ENCODE measurements at places on chromosomes 12 and 14.
A peak's percentile ranks its signal among the peaks of the same experiment; 100 is the strongest.

- no peak for DNase-seq
Measured at GRCh38 chr12:5097786-5098185, 54.1 kb downstream of the KCNA5 start.

- no peak for DNase-seq
Measured at GRCh38 chr14:68643673-68644072, 149.2 kb downstream of the ZFP36L1 start.

GRCh38 chr12:13258197-13258596 lies 61.7 kb downstream of the EMP1 start:
- DNase-seq, result no peak

DNA sequence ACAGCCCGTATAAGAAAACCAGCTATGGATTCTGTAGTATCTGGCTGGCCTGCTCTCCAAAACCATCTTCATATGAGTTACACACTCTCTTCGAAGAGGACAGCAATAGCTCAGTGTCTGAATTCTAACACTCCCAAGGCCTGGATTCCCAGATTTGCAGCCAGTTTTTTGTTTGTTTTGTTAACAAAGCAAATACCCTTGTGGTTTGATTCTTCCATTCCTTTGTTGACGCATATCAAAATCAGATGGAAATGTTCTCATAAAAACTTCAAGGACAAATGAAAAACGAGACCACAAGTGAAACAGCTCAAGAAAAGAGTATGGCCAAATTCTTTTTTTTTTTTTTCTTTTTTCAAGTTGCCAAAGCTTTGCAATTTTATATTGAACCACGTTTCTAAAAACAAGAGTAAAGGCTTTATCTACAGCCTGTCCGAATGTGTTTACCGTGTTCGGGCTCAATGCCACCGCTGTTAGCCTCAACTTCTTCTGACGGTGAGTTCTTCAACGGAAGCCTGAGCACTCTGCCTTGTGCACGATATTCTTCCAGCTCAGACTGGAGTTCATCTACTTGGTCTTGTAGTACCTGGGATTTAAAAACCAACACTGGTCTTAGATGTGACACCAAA lies 67.5 kb downstream of the NIN start:
- DNase-seq, result no peak

- no peak for DNase-seq
Measured at GRCh38 chr14:101844219-101844618, 82.7 kb downstream of the PPP2R5C start.

DNA sequence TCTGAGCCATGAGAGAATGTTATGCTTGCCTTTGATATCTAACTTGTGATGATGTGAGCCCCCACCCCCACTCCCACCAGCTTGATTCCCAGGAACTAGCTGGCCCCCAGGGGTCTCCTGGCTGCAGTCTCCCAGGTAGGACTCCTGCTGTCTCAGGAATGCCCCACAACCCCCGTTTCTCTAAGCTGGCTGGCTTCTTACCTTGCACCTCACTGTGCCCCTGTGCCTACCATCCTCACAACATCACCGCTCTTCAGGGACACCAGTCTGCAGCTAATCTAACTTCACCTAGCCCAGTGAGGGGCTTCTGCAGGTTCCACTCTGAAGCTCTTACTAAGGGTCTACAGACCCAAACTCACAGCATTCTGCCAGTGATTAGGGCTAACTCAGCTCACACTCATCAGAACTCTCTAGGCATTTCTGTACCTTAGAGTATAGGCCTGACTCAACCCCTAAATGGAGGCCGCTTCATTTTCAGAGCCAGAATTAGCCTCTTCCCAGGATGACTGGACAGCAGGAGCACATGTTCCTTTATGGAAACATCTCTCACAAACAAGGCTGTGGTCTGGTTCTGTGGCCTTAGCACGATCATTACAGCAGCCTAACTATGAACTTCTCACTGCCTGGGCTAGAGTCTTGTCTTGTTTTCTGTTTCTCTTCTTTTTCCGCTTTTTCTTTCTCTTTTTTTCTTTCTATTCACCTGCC lies 72.8 kb upstream of the IFNG-AS1 start:
- no peak for DNase-seq

DNA sequence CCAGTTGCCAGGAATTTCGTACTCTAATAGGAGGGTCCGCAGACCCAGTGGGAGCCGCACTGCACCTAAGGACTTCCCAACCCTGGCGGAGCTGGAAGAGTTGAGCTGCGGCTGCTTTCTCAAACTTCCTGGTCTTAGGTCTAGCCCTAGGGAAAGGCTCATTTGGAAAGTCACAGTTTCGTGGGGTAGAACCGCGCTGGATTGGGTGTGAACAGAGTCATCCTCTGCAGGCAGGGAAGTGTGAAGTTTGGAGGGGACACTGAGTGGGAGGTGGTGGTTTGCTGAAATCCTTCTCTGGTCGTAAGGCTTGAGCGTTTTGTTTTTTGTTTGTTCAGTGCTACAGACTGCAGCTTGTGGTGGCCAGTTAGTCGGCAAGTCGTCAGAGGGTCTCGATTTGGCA lies 18.8 kb downstream of the PRKAB1 start:
- DNase-seq, result no peak

DNA sequence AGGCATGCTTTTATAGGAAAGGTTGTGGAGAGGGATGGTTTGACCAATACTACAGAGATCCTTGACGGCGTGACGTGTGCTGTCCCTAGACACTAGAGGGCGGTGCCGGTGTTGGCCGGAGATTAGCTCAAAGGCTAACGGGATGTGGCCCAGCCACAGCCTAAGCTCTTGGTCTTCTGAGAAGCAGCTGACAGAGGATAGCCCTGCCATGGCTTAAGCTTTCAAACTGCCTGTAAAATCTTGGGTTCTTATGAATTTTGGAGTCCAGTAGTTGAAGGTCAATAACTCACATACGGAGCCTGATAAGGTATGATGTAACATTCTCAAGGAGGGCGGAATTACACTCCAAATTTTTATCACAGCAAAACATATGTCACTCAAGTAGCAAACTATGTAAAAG lies 515.7 kb upstream of the ATXN7L3B start:
- peak; percentile 23 for DNase-seq

DNA sequence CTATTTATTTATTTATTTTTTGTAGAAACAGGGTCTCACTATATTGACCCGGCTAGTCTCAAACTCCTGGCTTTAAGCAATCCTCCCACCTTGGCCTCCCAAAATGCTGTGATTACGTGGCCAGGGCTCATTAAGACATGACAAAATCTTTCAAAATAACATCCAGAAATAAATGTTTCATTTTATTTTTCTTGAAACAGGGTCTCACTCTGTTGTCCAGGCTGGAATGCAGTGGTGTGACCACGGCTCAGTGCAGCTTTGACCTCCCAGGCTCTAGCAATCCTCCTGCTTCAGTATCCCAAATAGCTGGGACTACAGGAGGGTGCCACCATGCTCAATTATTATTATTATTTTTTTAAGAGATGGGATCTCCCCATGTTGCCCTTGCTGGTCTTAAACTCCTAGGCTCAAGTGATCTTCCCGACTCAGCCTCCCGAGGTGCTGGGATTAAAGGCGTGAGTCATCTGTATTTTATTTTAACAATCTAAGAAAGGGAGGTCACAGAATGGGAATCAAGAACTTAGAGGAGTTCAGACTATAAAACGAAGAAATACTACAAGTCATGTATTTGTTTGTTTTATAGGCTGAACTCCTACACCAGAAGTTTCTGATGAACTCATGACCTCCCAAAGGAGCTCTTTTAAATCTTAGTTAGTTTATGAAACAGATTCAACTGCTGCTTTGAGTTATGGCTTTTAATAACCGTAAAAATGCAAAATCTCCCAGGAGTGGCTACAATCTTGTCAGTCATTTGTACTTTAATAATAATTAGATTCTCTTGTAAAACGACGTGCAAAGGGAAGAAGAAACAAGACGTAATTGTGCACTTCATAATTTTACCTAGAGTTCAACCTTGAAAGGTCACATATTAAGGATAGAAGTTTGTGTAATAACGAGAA lies 2.1 kb upstream of the TMEM263 start:
- no peak for DNase-seq

DNA sequence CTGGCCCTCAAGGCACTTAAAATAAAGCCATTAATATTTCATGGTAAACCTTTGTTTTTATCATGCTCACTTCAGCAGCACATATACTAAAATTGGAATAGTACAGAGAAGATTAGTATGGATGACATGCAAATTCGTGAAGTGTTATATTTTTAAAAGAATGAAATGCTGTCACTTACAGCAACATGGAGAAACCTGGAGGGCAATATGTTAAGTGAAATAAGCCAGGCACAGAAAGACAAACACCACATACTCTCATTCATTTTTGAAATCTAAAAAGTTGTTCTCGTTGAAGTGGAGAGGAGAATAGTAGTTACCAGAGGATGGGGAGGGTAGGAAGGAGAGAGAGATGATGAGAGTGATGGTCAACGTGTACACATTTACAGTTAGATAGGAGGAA lies 45.4 kb upstream of the ATP2B1 start:
- no peak for DNase-seq

- no peak for DNase-seq
Measured at GRCh38 chr12:101441461-101442224, 33.5 kb upstream of the SPIC start.

GRCh38 chr14:65403231-65403630 lies 9.3 kb upstream of the FUT8 start:
- no peak for DNase-seq

- DNase-seq, result no peak
Measured at GRCh38 chr14:26175658-26176057, 422.2 kb downstream of the NOVA1 start.

- no peak for DNase-seq
Measured at GRCh38 chr12:30930641-30931040, 4.1 kb downstream of the TSPAN11 start.

DNA sequence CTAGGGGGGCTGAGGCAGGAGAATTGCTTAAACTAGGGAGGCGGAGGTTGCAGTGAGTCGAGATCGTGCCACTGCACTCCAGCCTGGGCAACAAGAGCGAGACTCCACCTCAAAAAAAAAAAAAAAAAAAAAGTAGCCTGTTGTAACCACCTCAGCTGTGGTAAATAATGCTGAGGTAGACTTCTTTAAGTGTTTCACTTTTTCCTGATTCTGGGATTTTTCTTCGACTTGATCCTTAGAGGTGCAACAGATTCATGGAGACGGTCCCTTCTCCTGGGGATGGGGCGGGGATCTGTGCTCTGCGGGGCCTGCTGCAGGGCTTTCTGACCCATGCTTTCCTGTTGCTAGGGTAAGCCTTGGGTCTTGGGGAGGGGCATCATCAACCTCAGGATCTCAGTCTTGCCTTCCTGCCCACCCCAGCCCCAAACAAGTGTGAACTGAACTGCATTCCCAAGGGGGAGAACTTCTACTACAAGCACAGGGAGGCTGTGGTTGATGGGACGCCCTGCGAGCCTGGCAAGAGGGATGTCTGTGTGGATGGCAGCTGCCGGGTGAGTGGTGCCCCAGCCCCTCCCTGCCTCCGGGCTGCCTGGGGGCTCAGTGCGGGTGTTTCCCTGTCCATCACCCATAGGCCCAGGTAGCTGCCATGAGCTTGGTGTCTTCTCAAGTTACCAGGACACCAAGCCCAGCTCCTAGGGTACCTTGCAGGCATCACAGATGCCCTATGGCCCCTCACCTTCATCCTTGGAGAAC lies 12.4 kb downstream of the PAPLN start:
- DNase-seq, result no peak

DNA sequence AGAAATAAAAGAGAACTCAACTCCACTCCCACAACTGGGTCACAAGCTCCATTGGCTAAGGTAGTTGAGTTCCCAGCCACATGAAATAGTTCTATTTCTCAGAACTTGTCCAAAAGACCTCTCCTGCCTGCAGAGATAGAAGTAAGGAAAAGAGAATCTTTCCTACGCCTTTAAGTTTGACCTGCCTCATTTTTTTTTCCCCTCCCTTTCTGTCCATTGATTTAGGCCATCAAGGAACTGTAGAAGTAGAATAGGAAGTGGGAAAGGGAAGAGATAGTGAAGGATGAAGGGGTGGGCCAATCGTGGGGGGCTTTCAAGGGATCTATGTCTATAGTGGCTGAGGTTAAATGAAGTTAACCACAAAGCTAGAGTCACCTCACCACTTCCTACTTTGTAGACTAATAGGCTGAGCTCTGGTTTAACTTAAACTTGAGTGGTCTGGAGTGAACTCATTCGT lies 13.9 kb upstream of the NUDT4 start:
- DNase-seq, result no peak

- no peak for DNase-seq
Measured at GRCh38 chr12:13032164-13032563, 12.0 kb upstream of the FAM234B start.

DNA sequence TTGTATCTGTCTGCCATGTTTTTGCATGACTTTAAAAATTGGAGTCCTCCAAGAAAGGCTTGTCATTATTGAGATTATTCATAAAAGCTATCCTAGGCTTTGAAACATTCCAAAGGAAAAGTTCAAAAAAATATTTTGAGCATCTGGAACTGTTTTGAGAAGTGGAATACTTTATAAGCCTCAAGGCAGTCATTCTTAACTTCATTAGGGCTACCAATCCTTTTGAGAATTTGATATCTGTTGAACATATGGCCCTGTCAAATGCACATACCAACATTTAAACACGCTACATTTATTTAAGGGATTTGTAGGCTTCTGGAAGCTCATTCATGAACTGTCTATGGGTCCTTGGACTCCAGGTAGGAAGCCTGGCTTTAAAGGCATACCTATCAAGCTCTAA lies 77.0 kb downstream of the TMEM117 start:
- DNase-seq, result no peak

GRCh38 chr12:131861261-131862083 lies 33.0 kb upstream of the ULK1 start:
- DNase-seq, result no peak

GRCh38 chr12:116009805-116010204 lies 267.7 kb downstream of the MED13L start:
- DNase-seq, result no peak

DNA sequence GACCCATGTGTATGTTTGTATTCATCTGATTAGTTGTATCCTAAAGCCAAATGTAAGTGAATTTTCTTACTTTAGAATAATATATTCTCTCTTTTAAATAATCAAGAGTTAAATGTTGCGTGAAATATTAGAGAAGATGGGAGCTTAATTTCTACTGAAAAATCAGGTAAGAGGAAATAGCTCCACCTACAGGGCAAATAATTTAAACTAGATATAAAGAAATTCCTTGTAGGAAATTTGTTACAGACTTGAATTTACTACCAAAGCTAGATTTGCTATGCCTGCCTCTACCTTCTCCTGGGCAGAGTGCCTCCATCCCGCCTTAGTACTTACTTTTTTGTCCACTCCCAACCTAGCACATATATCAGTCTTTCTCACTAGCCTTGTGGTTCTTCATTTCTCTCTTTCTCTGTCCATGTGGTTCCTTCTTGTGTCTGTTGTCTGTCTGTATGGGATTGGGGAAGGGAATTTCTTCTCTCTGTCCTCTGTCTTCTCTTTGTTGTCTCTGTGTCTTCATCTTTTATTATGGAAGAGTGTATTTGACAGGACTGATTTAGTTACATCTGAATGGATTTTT lies 44.7 kb downstream of the PALS1 start:
- no peak for DNase-seq

Data from hippocampal formation (tissue), 2 donors.